ENCODE measurements at places on chromosomes 3 and 15.

- no peak for DNase-seq
These were observed 10.4 kb downstream of the SLITRK3 start for GRCh38 chr3:165185707-165186327.

GRCh38 chr3:29521751-29522150 is 240.9 kb downstream of the RBMS3 start:
- no peak for DNase-seq

- peak; percentile 54 for DNase-seq
These were observed 19.3 kb upstream of the GPX1 start for GRCh38 chr3:49377483-49377882.

DNA sequence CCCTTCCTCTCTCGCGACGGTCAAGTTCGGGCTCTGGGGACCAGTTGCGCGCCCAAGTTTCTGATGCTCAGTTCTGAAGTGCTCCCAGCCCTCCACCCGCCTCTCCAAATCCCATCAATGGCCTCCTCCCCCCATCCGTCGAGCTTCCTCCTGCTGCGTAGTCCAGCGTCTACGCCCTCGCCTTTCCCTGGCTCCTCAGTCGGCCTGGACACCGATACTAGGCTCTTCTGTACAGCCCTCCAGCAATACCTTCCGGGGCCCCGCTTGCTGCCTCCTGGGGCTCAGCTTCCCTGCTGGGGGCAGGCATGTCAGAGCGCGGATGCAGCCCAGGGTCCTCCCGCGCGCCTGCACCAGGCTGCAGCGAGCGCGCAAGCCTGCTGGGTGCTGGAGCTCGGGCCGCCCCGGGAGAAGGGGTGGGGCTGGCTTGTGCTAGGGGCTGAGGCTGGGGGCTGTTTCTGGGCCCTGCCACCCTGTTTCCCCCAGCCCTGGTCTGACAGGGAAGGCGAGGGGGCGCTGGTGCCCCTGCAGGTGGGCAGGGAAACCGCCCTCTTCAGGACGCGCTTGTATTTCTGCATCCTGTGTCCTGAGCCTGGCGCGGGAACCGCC is 353.3 kb upstream of the SUCLG2 start:
- DNase-seq, result peak; percentile 21

GRCh38 chr15:64905119-64905831 is 6.4 kb upstream of the ANKDD1A start:
- DNase-seq, result peak; percentile 70
